PC-9 (cell line): ENCODE measurements at places on chromosomes 2 and 18. TPM values are rescaled to one million over a fixed set of nuclear protein-coding genes. Genes with fewer than 3 reads are reported as not detected.

Gene CRYGD
- total RNA-seq: not detected in 2 replicates

Gene MEP1B
- total RNA-seq: not detected in 2 replicates

Gene TUBB6
- total RNA-seq: 42.2 and 47.9 TPM in 2 replicates

Gene ATP6V1C2
- total RNA-seq: not detected in 2 replicates

Gene MOGAT1
- total RNA-seq: 0.35 and 0.65 TPM in 2 replicates

Gene TMEFF2
- total RNA-seq: not detected in 2 replicates

Gene C2orf42
- total RNA-seq: 12.7 and 14.3 TPM in 2 replicates

Gene PAPOLG
- 13.5 and 13.7 TPM in 2 replicates for total RNA-seq

Gene BCL11A
- total RNA-seq: not detected in 2 replicates

Gene SLC9A2
- total RNA-seq: 13.4 and 17.0 TPM in 2 replicates

Gene STARD6
- total RNA-seq: not detected in 2 replicates

Gene SEPTIN10
- total RNA-seq: 112 and 119 TPM in 2 replicates

Gene MC2R
- not detected in 2 replicates for total RNA-seq

Gene MAB21L4
- 68.8 and 84.0 TPM in 2 replicates for total RNA-seq

Gene HADHB
- 72.7 and 73.1 TPM in 2 replicates for total RNA-seq

Gene ANTXR1
- 36.1 and 48.3 TPM in 2 replicates for total RNA-seq

Gene SPR
- total RNA-seq: 33.6 and 53.1 TPM in 2 replicates

Gene RBM44
- 0.94 and 1.5 TPM in 2 replicates for total RNA-seq

Gene TNFAIP6
- total RNA-seq: not detected in 2 replicates

Gene USP37
- total RNA-seq: 13.1 and 15.4 TPM in 2 replicates
